Calu3 (cell line): ENCODE measurements at places on chromosomes 6 and 20. TPM values are rescaled to one million over a fixed set of nuclear protein-coding genes. Genes with fewer than 3 reads are reported as not detected.

The KCNB1 gene
- total RNA-seq, result not detected in 2 replicates

- no peak for DNase-seq
Measured at GRCh38 chr6:39849764-39850163, 57.6 kb downstream of the DAAM2 start.

GRCh38 chr6:52548999-52549398, 27.9 kb downstream of the TRAM2 start:
- DNase-seq, result no peak

DNA sequence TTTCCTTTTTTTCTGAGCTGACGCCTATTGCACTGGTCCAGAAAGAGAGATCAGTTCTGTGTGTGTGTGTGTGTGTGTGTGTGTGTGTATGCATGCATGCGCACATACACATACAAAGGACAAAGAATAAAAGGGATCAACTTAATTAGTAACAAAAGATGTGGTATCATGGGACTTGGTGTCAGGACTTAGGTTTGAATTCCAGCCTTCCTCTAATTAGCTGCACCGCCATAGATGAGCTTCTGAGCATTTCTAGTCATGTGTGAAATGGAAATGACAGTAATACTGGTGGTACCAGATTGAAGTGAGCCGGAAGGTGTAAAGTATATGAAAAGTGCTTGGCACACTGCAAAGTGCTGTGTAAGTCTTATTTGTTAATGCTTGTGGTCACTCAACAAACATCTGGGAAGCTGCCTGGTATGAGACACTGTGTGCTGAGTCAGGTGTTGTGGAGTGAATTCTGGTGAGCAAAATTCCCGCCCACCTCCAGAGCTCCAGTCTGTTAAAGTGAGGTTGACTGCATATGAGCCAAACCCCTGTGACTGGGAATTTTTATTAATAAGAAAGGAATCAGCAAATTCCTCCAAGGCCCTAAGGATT, 12.4 kb downstream of the DAAM2 start:
- DNase-seq, result no peak

DNA sequence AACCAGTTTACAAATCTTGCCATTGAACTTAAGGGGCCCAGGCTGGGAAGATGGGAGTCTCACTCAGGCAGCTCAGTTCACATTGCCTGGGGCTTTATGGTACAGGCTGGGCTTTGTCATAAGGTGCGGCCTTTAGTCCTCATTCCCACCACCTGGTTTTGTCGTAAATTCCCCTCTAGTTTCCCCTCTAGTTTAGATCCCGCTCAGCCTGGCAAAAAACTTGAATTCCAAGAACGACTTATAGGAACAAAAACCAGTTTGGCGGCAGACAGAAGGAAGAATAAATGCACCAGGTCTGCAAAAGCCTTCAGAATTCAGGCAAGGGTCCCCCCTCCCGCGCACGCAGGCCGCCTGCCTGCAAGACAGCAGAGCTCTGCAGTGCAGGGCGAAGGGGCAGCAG, 4.1 kb downstream of the BMP7 start:
- DNase-seq, result no peak

DNA sequence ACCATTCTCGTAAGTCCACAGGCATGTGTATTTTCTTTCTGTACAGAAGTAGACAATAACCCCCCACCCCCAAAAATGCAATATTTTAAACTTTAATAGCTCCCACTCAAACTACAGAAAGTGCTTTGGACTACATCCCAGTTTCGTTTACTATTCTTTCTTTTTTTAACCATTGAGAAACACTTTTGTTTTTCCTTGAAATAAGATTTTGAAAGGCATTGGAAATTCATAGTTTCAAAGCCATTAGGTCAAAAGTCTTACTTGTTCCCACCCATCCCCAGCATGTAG, 140.0 kb downstream of the KIF16B start:
- no peak for DNase-seq

- no peak for DNase-seq
Measured at GRCh38 chr20:60238992-60239660, 280.9 kb downstream of the CDH26 start.

The CYB5R4 gene
- total RNA-seq, result 23.3 and 28.3 TPM in 2 replicates

GRCh38 chr20:49167811-49168507, 20.2 kb downstream of the STAU1 start:
- DNase-seq, result no peak

- DNase-seq, result no peak
Measured at GRCh38 chr6:35717449-35718374, 19.1 kb upstream of the ARMC12 start.

- DNase-seq, result no peak
Measured at GRCh38 chr6:55174211-55175026, at the start of gene HCRTR2. HCRTR2 (plus strand) TSS chr6:55174515; CDS start chr6:55174588, 73 bp downstream.

The GID8 gene
- 64.3 and 64.6 TPM in 2 replicates for total RNA-seq

The LHFPL5 gene
- 0.42 and 0.66 TPM in 2 replicates for total RNA-seq

The TRIM31 gene
- total RNA-seq, result 161 and 181 TPM in 2 replicates

DNA sequence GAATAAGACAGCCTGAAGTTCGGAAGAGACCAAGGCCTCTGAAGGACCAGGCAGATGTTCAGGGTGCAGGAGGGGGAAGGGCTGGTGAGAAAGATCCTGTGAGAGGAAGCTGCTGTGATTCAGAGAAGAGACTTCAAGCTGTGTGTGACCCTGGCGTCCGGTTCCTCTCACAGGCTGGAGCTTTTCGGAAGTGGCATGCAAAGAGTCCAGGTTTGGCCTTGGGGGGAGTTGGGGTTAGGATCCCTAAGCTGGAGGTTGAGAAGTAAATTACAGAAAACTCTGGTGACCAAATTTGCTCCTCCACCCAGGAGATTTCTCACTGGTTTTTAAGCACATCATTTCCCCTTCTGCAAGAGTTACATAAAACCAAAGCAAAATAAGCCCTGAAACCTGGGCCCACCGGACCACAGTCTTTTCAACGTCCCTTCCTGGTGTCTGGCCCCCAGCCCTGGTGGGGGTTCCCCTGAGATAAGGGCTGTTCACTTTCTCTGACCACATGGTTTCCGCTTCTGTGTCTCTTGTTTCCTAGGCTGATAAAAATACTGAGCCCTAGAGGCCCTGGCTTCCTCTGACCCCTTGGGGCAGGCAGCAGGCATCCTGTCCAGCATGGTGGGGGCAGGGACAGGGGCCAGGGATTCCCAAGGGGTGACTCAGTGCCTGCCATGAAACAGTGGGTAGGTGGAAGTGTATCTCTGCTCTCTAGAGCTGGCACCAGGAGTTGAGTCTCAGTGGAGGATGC, 12.0 kb upstream of the LTA start:
- DNase-seq, result peak; percentile 68

The SAMD10 gene
- 23.6 and 23.7 TPM in 2 replicates for total RNA-seq

- no peak for DNase-seq
Measured at GRCh38 chr6:84222426-84222825, 5.0 kb downstream of the CEP162 start.

The EPB41L1 gene
- 121 and 184 TPM in 2 replicates for total RNA-seq

GRCh38 chr6:52042141-52042885, 45.1 kb downstream of the PKHD1 start:
- no peak for DNase-seq

GRCh38 chr20:36384022-36384619, 78.0 kb downstream of the DLGAP4 start:
- peak; percentile 60 for DNase-seq

The PRL gene
- total RNA-seq, result not detected in 2 replicates

DNA sequence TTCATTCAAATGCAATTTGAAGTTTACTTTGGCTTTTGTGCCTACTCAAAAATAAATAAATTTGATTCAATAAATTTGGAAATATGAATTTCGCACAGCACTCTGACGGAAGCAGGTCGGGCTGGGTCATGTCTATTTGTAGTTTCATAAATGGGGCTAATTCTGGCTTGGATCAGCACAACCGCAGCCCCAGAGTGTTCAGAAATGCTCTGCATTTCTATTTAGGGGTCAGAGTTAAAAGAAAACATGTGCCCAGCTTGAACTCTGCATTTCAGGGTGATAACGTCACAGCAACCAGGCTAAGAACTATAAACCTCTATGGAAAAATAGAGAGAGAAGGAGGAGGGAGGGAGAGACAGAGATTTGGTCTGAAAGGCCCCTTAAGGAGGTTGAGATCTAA, 480.9 kb upstream of the NOX3 start:
- DNase-seq, result no peak

- DNase-seq, result no peak
Measured at GRCh38 chr6:158069800-158070195, 88.1 kb downstream of the SYNJ2 start.

DNA sequence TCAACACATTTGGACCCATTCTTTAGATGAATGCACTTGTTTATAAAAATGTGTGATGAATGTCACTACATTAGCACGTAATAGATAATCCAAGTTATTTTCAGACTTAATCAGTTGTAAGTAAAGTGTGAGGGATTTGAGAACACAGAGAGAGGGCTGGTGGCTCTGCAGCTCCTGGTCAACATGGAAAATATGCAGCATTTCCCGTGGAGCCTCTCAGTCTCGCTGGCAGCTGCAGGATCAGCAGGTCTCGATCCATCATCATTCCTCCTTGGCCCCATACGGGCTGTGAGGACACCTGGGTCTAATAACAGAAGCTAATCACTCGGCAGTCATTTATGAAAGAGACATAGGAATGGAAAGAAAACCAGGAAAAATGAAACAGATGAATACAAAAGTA, 390.2 kb downstream of the PRKN start:
- DNase-seq, result no peak

The ANKRD66 gene
- not detected in 2 replicates for total RNA-seq

DNA sequence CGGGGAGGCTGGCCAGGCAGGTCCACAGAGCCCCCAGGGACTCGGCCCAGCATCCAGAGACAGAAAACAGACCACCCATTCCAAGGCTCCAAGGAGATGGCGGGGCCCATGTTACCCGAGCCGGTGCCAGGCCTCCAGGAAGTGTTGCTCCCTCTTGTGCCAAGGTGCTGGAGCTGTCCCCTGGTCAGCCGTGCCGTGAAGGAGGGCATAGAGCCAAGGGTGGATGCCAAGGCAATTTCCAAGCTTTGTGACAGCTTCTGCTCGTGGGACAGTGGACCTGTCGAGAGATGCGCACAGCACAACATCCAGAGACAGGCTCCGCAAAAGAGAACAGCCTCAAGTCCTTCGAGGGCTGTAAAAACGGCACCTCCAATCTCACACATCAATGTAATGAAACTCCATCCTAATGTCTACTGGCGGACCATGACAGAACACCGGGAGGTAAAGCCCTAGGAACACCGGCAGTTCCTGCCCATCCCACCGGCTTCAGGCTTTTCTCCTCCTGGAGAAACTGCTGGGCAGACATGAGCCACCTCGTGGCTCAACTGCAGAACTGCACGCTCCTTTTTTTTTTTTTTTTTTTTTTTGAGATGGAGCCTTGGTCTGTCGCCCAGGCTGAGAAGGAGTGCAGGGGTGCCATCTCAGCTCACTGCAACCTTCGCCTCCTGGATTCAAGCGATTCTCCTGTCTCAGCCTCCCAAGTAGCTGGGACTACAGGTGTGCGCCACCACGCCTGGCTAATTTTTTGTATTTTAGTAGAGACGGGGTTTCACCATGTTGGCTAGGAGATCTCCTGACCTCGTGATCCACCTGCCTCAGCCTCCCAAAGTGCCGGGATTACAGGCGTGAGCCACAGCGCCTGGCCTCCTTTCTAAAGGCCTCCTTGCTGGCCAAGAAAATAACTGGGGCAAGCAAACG, 30.9 kb upstream of the AVP start:
- DNase-seq, result peak; percentile 24

GRCh38 chr20:1377341-1377871, 15.4 kb downstream of the FKBP1A start:
- no peak for DNase-seq

- DNase-seq, result peak; percentile 23
Measured at GRCh38 chr20:40688129-40689099, 622 bp downstream of the MAFB start.

GRCh38 chr6:126888727-126889725, 229.4 kb upstream of the RSPO3 start:
- DNase-seq, result no peak

DNA sequence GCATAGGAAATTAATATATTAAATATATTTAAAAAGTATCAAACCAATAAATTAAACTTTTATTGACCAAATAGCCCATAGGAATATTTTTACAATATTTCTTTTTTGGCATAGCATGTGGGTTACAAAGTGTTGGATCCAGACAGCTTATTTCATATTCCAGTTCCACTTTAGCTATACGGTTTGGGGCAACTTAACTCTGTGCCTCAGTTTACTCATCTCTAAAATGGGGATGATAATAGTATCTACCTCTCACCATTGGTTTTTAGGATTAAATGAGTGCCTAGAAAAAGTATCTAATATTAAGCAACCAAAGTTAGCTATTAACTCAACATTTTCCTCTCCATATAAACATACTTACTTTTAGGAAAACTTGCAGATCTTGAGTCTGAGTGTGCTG, 243.8 kb downstream of the TBC1D32 start:
- DNase-seq, result no peak

DNA sequence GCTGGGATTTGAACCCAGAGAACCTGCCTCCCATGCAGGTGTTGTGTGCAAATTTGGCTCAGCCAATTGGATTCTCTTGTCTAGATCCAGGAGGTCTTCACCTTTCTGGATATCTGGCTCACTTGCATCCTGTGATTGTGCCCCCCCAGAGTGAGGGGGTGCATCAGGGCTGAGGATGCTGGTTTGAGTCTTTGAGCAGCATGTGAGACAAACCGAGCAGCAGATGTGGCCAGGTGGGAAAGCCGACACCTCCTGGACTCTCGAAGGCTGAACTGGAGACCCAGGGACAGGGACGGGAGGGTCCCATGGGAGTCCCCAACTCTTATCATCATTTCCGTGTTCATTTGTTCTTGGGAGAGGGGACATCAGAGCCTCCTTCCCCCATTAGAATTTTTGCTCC, 30.6 kb upstream of the SULF2 start:
- no peak for DNase-seq

The IL17A gene
- total RNA-seq, result not detected in 2 replicates

The SLC35D3 gene
- not detected in 2 replicates for total RNA-seq

The RAET1G gene
- total RNA-seq, result 0.54 TPM in 1 of 2 replicates, not detected in the other

The RNF5 gene
- 85.4 and 89.6 TPM in 2 replicates for total RNA-seq

DNA sequence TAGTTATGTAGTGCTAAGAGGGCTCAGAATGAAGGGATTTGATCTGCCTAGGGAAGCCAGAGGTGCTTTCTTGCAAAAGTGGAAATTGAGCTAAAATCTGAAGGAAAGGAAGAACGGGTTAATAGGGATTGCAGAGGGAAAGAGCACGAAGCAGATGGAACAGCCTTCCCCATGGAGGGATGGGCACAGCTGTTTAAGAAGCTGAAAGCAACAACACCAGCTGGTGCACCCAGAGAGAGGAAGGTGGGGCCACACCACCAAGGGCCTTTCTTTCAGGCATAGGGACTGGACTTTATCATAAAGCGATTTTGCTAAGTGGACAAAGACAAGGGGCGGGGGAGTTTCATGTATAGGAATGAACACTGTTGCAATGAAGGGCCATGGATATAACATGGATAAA, 65.8 kb upstream of the SNRPB2 start:
- no peak for DNase-seq

The DPPA5 gene
- total RNA-seq, result not detected in 2 replicates

GRCh38 chr20:33826270-33826897, 15.2 kb downstream of the CHMP4B start:
- DNase-seq, result peak; percentile 45

The ZBTB9 gene
- 18.1 and 20.0 TPM in 2 replicates for total RNA-seq

The C4A gene
- total RNA-seq, result 13.1 and 20.8 TPM in 2 replicates

The DACT2 gene
- not detected in 2 replicates for total RNA-seq

DNA sequence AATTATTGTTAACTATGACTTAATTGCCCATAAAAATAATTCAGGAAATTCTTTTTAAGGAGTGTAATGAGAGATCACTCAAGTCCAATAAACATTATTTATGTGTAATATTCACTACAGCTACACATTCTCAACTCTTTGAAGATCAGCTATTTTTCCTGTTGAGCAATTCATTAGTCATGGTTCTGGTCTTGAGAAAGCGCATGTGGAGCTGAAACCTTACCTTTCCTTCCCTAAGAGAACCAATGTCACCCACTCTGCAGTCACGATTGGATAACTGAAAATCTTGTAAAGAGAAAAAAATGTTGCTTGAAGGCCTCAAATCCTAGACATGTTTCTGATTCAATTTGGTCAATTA, 736.9 kb upstream of the MARCKS start:
- DNase-seq, result peak; percentile 26
